ENCODE measurements at places on chromosomes 1 and 21. TPM values are rescaled to one million over a fixed set of nuclear protein-coding genes. Genes with fewer than 3 reads are reported as not detected.

GRCh38 chr1:161190962-161191521 is 7.8 kb downstream of the ADAMTS4 start:
- H3K4me3 ChIP-seq = no peak overlapping the region
- no peaks in the 10 kb centered on the region for H3K27me3 ChIP-seq
- no peak for DNase-seq

GRCh38 chr1:202685641-202686040 is 24.6 kb downstream of the SYT2 start:
- H3K36me3 ChIP-seq = no peaks in the 10 kb centered on the region
- no peaks in the 10 kb centered on the region for H3K4me1 ChIP-seq
- H3K27ac ChIP-seq = no peak overlapping the region

GRCh38 chr1:195946500-195946899 is 661.7 kb downstream of the KCNT2 start:
- no peak overlapping the region for H3K27ac ChIP-seq
- no peaks in the 10 kb centered on the region for H3K27me3 ChIP-seq
- H3K36me3 ChIP-seq = no peaks in the 10 kb centered on the region
- DNase-seq = no peak

DNA sequence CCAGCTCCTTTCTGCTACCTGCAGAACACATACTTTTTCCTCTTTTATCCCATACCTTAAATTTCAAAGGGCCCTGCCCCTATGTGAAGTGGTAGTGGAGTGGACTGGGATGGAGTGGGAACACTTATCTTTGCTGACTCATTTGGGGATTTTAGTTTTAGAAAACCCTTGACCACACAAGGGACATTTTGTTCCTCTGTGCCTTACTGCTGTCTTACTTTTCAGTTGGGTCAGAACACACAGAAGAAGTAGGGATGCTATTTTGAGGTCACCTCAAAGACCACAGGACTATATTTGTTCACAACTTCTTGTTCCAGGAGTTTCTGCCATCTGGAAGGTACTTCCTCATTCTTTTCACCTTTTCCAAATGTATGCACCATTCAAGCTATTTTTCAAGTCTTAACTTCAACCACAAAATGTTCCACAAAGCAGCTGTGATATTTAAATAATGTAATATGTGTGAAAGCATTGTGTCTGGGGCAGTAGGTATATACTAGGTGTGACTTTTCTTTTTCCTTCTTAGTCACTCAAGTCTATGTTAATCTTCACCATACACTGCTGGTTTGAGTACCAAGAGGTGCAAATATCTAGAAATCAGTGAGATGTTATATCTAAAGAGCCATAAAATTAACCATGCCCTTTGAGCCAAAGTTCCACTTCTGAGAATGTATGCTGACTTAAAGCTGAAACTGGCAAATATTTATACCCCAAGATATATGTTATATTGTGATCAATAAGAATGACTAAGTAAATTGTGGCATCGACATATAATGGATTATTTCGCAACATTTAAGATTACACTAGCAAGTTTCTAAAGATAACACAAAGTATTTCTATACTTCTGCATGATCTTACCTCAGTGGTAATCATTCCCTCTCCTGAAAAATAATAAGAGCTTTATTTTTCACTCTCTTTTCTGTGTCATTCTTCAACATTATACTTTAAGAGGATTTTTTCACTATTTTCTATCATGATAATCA is 308.5 kb downstream of the MRPL39 start:
- H3K27ac ChIP-seq = no peak overlapping the region
- DNase-seq = no peak
- H3K4me3 ChIP-seq = no peak overlapping the region
- H3K4me1 ChIP-seq = no peaks in the 10 kb centered on the region
- no peaks in the 10 kb centered on the region for H3K27me3 ChIP-seq

- peak; percentile 12 for DNase-seq
- no peaks in the 10 kb centered on the region for H3K4me1 ChIP-seq
- no peaks in the 10 kb centered on the region for H3K27me3 ChIP-seq
- H3K27ac ChIP-seq = no peak overlapping the region
Measured at GRCh38 chr1:165954940-165955339, 127.5 kb downstream of the UCK2 start.

GRCh38 chr1:3178279-3178678 is 109.3 kb downstream of the PRDM16 start:
- no peak overlapping the region for H3K4me3 ChIP-seq
- H3K27me3 ChIP-seq = peaks cover 13% of the 10 kb centered on the region
- no peak for DNase-seq

GRCh38 chr1:106879538-106879937 is 176.9 kb upstream of the PRMT6 start:
- no peaks in the 10 kb centered on the region for H3K36me3 ChIP-seq
- peak; percentile 15 for DNase-seq
- H3K4me3 ChIP-seq = no peak overlapping the region
- no peak overlapping the region for H3K27ac ChIP-seq
- H3K27me3 ChIP-seq = no peaks in the 10 kb centered on the region
- no peaks in the 10 kb centered on the region for H3K4me1 ChIP-seq

FAM167B gene
- not detected for total RNA-seq

SLC5A9 gene
- total RNA-seq = not detected

OR14A16 gene
- not detected for total RNA-seq

C1orf52 gene
- total RNA-seq = 30.2 TPM

RAVER2 gene
- total RNA-seq = 36.5 TPM
